ENCODE measurements at places on chromosomes 16 and 17. TPM values are rescaled to one million over a fixed set of nuclear protein-coding genes. Genes with fewer than 3 reads are reported as not detected.

DNA sequence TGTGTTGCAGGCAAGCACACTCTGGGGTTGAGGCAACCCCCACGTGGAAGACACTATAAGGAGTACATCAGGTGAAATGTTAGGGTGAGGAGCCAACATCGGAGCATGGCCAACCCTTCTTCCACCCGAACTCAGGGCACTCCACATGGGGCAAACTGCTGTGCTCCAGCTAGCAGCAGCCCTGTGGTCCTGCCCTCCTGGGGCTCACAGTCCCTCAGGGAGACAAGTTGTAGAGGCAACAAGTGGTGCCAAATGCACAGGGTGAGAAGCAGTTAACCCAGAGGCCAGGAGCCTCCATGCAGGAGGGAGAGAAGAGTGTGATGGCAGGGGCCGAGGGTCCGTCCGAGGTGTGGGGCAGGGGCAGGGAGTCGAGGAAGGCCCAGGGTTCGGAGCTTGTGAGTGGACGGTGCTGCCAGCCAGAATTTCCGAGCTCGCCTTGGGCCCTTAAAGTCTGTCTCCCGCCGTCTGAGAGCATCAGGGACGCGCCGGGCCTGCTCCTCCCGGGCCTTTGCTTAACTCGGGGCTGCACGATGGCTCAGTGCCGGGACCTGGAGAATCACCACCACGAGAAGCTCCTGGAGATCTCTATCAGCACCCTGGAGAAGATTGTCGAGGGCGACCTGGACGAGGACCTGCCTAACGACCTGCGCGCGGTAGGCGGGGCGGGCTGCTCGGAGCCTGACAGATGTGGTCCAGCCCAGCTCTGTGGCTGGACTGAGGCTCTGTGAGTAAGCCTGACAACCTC lies 32.3 kb downstream of the ATPAF2 start:
- no peak overlapping the region for H3K4me3 ChIP-seq
- no peaks in the 10 kb centered on the region for H3K36me3 ChIP-seq
- H3K4me1 ChIP-seq, result peaks cover 7% of the 10 kb centered on the region
- no peak for DNase-seq
- H3K27ac ChIP-seq, result no peak overlapping the region

DNA sequence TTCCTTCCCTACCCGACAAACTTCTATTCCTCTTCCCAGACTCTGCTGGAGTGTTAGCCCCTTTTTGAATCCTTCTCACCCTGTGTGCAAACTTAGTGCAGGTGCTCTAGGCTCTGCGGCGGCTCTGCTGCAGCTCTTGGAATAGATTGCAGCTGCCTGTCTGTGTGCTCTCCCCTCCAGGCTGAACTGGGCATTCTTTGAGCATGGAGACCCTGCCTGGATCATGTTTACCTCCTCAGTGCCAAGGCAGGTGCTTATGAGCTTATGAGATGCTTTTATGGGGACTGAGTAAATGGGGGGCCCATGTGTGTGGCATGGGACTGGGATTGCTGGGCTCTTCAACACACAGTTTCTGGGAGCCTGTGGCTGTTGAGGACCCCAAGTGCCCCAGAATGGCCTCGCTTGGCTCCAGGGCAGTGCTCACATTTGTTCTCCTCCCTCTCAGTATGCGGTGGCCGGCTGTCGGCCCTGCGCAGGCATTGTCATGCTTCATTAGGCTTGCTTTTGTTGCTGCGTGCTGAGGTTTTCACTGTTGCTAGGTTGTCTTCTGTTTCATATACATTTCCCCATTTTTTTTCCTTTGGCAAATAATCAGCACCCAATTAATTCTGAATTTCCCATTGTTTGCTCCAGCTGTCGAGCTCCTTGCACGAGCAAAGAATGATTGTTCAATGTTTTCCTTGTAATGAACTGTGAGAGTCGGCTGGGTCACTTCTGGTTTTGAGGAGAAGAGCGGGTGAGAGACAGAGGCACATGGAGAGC lies 185.5 kb upstream of the NLRP1 start:
- no peaks in the 10 kb centered on the region for H3K36me3 ChIP-seq
- no peak overlapping the region for H3K27ac ChIP-seq
- no peak overlapping the region for H3K4me3 ChIP-seq
- no peaks in the 10 kb centered on the region for H3K27me3 ChIP-seq

- no peak overlapping the region for H3K4me3 ChIP-seq
- H3K27me3 ChIP-seq, result no peaks in the 10 kb centered on the region
- H3K27ac ChIP-seq, result no peak overlapping the region
- no peaks in the 10 kb centered on the region for H3K36me3 ChIP-seq
- H3K4me1 ChIP-seq, result peaks cover 8% of the 10 kb centered on the region
Observed at GRCh38 chr16:86756882-86757703, 178.7 kb downstream of the FOXL1 start.

DNA sequence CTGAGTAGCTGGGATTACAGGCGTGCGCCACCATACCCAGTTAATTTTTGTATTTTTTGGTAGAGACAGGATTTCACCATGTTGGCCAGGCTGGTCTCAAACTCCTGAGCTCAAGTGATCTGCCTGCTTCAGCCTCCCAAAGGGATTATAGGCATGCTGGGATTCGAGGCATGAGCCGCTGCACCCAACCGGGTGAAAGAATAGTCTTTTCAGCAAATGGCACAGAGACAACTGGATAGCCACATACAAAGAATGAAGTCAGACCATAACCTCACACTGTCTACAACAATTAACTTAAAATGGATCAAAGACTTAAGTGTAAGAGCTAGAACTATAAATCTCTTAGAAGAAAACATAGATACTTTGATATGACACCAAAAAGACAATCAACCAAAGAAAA lies 67.6 kb downstream of the TBC1D16 start:
- no peak for DNase-seq
- H3K4me3 ChIP-seq, result no peak overlapping the region
- H3K36me3 ChIP-seq, result no peaks in the 10 kb centered on the region
- H3K27me3 ChIP-seq, result no peaks in the 10 kb centered on the region
- H3K27ac ChIP-seq, result no peak overlapping the region

- no peaks in the 10 kb centered on the region for H3K27me3 ChIP-seq
- peaks cover 2% of the 10 kb centered on the region for H3K4me1 ChIP-seq
- H3K36me3 ChIP-seq, result no peaks in the 10 kb centered on the region
- no peak overlapping the region for H3K27ac ChIP-seq
- H3K4me3 ChIP-seq, result no peak overlapping the region
Observed at GRCh38 chr16:11232852-11233726, 22.9 kb downstream of the SOCS1 start.

- H3K4me3 ChIP-seq, result no peak overlapping the region
- DNase-seq, result no peak
- no peak overlapping the region for H3K27ac ChIP-seq
- no peaks in the 10 kb centered on the region for H3K27me3 ChIP-seq
- H3K36me3 ChIP-seq, result no peaks in the 10 kb centered on the region
Observed at GRCh38 chr17:9110501-9110900, 89.2 kb downstream of the NTN1 start.

DNA sequence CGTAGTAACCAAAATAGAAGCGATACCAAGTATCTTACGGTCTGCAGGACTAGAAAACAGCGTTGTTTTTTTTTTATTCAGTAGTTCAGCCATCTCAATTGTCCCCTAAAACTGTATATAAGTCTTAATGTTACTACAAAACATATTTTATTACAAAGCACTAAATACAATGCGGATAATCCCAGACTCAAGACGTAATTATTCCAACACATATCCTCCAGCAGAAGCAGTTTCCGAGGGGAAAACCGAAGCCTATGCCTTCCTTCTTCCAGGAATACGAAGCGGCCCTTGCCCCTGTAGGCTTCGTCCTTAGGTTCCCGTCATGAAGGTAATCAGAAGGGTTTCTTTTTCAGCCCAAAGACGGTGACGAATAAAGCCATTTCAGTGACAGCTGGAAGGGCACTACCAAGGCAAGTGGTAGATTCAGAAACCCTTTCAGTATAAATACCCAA lies 2.3 kb downstream of the TMEM107 start:
- no peaks in the 10 kb centered on the region for H3K27me3 ChIP-seq
- DNase-seq, result no peak
- H3K27ac ChIP-seq, result peak overlapping the region; percentile 100
- H3K4me1 ChIP-seq, result peaks cover 11% of the 10 kb centered on the region
- no peaks in the 10 kb centered on the region for H3K36me3 ChIP-seq
- H3K4me3 ChIP-seq, result peak overlapping the region; percentile 58

GRCh38 chr17:34756637-34757021 lies 177.2 kb downstream of the TMEM132E start:
- no peaks in the 10 kb centered on the region for H3K27me3 ChIP-seq
- H3K4me3 ChIP-seq, result no peak overlapping the region
- H3K4me1 ChIP-seq, result no peaks in the 10 kb centered on the region
- DNase-seq, result no peak

GRCh38 chr17:57261084-57261461 lies 4.8 kb downstream of the MSI2 start:
- peak; percentile 23 for DNase-seq
- H3K27me3 ChIP-seq, result no peaks in the 10 kb centered on the region
- no peaks in the 10 kb centered on the region for H3K36me3 ChIP-seq
- H3K4me3 ChIP-seq, result no peak overlapping the region

DNA sequence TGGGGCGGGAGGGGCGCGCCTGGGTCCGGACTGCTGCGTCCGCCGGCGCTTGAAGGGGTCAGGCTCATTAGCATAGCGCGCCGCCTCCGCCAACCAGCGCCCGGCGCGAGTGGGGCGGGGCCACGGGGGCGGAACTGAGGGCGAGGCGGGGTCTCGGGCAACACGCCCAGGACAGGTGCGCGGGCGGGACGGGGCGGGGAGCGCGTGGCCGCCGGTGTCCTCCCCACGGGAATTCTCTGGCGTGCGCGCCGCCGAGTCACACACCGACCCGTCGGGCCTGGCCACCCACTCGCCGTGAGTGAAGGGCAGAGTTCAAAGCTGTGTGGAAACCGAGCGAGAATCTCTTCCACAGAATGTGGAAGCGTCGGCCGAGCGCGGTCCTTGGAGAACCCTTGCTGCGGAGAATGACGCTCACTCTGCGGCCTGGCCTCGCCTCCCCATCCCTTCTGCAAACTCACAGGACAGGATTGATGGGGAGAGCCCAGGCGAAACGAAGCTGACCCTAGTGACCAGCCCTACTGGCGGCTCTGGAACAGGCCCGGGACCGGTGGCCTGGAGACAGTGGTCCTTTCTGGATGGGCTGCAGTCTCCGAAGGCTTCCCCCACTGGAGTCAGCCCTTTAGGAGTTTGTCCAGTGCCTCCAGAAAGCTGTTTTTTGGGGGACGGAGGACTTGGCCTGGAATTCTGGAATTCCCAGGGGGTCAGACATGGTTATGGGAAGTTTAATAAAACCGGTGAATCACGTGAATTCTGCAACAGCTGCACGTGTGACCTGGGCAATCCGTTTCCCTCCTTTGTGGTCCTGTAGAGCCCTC lies at the start of gene SNAI3:
Gene SNAI3 (minus strand): TSS at position 69 of the 815 bp plus-strand sequence. CDS start 101 bp downstream, outside the sequence.
- no peaks in the 10 kb centered on the region for H3K36me3 ChIP-seq
- peaks cover 9% of the 10 kb centered on the region for H3K27me3 ChIP-seq
- H3K27ac ChIP-seq, result no peak within 1 kb of the TSS
- peaks cover 10% of the 10 kb centered on the region for H3K4me1 ChIP-seq
- H3K4me3 ChIP-seq, result peak within 1 kb of the TSS; percentile 42

DNA sequence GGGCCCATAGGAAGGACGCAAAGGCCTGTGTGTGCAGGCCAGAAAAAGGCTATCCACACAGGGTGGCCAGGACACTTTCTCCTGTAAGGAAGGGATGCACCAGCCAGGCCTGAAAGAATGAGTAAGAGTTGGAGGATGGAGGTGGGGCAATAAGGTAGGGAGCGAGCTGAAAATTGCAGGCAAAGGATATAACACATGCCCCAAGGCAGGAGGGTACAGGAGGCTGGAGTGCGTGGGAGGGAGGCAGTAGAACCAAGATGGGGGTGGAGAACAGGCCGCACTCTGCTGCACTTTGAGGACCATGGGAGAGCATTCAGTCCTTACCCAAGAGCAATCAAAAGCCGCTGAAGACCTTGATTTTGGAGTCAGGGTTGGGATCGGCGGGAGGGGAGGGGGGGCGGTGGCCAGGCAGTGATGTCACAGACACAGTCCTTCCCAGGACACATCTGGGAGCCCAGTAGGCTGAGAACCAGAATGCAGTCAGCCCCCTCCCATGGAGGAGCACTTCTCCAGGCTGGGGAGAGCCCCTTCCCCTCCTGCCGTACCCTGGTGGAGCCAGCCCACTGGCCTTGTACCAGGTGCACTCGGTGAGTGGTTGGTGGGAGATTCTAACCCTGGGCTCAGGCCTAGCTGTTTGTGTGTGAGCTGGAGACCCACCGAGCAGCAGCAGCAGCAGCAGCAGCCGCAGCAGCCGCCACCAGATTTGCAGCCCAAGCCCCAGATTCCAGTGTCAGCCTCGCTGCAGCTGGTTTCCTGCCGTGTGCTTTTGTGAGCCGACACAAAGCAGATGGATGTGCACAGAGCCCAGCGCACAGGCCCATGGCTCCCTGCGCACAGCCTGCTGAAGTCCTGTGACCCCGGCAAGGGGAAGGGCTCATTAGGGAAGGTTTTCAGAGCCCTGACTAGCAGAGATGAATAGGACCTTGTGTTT lies 17.5 kb downstream of the ANKRD40 start:
- no peaks in the 10 kb centered on the region for H3K27me3 ChIP-seq
- H3K36me3 ChIP-seq, result peaks cover 1% of the 10 kb centered on the region
- no peak overlapping the region for H3K4me3 ChIP-seq
- peaks cover 49% of the 10 kb centered on the region for H3K4me1 ChIP-seq
- peak; percentile 27 for DNase-seq

DNA sequence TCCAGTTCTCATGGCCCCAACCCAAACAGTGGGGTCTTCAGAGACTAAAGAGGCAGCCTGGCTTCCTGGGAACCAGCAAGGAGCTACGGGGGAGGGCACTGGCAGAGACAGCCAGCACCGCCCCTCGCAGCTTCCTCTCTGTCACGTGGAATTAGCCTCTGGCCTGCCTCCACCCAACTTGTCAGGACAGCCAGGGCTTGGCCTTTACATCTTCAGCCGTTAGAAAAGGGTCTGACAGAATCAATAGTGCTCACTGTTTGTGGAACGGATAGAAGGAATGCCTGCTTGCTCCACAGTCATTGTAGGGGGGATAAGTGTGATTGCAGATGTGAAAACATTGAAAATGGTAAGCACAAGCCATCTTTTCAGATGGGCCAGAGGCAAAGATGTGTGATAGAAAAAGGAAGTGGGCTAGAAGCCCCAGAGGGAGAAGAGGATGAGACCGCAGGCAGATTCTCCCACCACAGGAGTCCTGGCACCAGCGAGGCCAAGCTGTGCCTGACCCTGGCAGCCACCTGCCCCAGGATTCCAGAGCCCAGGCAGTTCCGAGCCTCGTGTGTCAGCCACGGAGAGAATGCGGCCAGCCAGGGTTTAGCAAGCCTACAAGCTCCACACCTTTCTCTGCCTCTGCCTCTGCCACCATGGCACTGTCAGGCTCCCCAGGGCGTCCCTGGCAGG lies 18.6 kb downstream of the GRIN2C start:
- H3K4me3 ChIP-seq, result no peak overlapping the region
- peaks cover 6% of the 10 kb centered on the region for H3K4me1 ChIP-seq
- H3K36me3 ChIP-seq, result no peaks in the 10 kb centered on the region
- H3K27ac ChIP-seq, result no peak overlapping the region
- peak; percentile 27 for DNase-seq

GRCh38 chr17:40694584-40694983 lies 9.0 kb downstream of the KRT24 start:
- no peak overlapping the region for H3K27ac ChIP-seq
- H3K36me3 ChIP-seq, result no peaks in the 10 kb centered on the region
- no peak for DNase-seq

- no peaks in the 10 kb centered on the region for H3K36me3 ChIP-seq
- H3K27ac ChIP-seq, result no peak overlapping the region
- no peaks in the 10 kb centered on the region for H3K27me3 ChIP-seq
Observed at GRCh38 chr17:34071886-34072420, 183.1 kb upstream of the CCL2 start.

- H3K27ac ChIP-seq, result no peak overlapping the region
- no peak overlapping the region for H3K4me3 ChIP-seq
- no peaks in the 10 kb centered on the region for H3K36me3 ChIP-seq
- H3K27me3 ChIP-seq, result no peaks in the 10 kb centered on the region
Observed at GRCh38 chr17:42598905-42599304, 10.3 kb downstream of the RETREG3 start.

PCTP gene
- 16.9 TPM for total RNA-seq

LPCAT2 gene
- total RNA-seq, result 13.1 TPM

ATP1B2 gene
- total RNA-seq, result 0.33 TPM

CIBAR2 gene
- not detected for total RNA-seq

All from fibroblast of lung (primary cell).